ENCODE measurements at places on chromosomes 4 and X.

- DNase-seq = no peak
Measured at GRCh38 chrX:152074163-152074562, 64.2 kb downstream of the MAGEA10 start.

DNA sequence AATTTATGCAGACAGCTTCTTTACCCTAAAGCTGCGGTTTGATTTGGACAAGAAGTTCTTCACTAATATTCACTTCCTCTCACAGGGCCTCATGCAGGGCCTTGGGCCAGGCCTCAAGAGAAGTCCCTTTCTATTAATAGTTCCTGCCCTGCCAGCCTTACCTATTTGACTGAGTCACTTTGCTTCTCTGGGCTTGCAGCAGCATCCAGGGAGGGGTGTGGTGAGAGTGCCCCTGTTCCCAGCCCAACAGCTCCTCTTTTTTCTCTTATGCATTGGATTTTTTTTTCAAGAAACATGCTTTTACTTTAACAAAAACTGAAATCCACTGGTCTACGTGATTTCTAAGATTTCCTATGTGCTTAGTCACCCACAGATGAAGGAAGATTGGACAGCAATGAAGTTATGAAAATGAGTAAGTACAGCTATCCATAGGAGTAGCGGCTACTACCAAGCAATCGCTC is 26.7 kb downstream of the FAM156B start:
- peak; percentile 12 for DNase-seq

DNA sequence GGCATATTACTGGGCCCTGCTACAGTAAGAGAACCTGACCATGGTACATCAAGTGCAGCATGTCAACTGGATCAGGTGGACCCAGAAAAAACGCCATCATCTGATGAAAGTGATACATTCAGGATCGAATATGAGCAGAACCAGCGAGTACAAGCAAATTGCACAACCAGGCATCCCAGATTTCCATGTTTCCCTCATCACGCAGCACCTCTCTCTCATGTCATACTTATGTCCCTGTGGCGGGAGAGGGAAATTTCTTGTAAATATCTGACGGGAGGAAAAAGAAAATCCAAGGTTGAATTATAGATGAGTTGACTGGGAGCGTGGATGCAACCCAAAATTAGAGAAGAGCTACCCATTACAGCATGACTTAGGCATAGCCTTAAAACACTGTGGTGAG is 608.5 kb upstream of the FAT1 start:
- no peak for DNase-seq

DNA sequence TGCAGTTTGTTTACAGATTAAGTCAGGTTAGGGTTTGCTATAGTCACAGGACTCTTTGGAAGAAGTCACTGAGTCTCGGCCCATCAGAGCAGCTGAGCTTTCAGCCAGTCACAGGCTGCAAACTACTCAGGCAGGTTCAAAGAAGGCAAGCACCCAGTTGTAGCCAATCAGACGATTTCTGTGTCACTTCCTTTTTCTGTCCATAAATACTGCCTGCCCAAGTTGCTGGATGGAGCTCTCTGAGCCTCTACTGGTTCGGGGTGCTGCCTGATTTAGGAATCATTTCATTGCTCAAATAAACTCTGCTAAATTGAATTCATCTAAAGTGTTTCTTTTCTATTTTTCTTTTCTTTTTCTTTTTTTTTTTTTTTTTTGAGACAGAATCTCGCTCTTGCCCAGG is 7.3 kb upstream of the SH3BP2 start:
- DNase-seq = no peak

DNA sequence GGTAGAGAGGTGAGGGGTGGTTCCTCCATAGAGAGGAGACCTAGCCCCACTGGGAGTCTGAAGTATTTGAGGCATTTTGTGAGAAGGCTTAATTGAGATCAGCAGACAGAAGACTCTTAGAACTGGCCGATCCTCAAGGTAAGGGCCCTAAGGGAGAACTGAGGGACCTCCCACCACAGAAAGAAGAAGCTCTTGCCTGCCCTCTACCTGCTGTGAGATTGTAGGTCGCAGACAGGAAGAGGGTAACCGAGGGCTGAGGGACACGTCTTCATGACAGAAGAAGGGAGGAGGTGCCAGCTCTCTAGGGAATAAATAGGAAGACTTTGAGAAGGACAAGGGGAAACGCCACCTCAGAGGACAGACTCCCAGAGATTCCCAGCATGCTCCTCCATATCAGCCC is 24.1 kb upstream of the MAGEC1 start:
- DNase-seq = no peak

- DNase-seq = no peak
Measured at GRCh38 chrX:115589419-115589818, 28.4 kb downstream of the PLS3 start.

- peak; percentile 76 for DNase-seq
Measured at GRCh38 chr4:95548738-95549245, at the start of gene UNC5C. Gene UNC5C, minus strand, starts transcription at chr4:95548973.

DNA sequence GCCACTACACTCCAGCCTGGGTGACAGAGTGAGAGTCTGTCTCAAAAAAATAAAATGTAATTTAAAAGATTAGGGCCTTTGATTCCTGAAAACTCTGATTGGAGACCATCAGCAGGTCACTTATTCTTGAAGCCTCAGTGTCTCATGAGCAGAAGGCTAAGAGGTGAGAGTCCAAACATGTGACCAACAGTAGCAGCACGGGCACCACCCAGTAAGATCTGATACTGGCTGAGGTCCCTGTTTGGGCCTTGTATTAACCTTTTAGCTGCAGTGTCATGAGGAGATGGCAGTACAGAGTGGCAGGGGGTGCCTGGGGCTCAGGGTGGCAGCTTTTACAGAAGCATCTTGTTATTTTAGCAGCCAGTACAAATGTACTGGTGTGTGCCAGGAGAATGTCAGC is 89.3 kb downstream of the FHDC1 start:
- DNase-seq = no peak

GRCh38 chr4:141133146-141133998 is at the start of gene RNF150:
Gene RNF150, minus strand, starts transcription at chr4:141133469.
- peak; percentile 81 for DNase-seq

DNA sequence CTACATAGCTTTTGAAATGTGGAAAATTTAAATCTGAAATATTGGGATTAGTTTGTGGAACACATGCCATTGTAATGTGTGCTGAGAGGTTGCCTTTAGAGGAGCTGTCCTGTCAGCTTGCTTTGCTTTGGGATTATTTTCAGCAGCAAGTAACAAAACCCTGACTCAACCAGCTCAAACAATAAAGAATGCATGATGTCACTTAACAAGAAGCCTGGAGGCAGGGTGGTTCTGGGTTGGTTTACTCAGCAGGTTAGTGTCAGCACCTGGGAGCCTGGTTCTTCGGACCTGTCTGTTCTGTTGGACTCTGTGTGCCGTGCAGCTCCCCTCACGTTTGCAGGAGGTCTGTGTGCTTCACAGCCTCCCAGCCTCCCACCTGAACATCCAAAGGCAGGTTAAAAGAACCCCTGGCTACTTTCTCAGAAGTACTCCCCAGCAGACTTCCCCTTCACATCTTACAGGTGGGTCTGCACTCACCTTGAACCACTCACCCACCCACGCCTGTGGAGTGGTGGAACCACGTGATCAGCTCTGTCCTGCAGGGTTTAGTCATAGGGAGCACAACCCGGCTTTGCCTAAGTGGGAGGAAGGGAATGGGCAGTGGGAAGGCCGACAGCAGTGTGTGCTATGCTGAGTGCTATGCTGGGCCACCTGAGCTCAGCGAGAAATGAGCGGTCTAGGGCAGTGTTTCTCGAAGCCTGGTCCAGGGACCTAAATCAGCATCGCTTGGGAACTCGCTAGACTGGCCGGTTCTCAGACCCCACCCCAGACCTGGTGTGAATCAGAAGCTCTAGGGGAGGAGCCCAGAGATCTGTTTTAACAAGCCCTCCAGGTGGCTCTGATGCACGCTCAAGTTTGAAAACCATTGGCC is 20.4 kb downstream of the TMEM131L start:
- peak; percentile 80 for DNase-seq

- peak; percentile 21 for DNase-seq
Measured at GRCh38 chr4:73481358-73481757, at the start of gene AFM. Gene AFM, plus strand, starts transcription at chr4:73481745. Its CDS starts 31 bp downstream, at chr4:73481776.

DNA sequence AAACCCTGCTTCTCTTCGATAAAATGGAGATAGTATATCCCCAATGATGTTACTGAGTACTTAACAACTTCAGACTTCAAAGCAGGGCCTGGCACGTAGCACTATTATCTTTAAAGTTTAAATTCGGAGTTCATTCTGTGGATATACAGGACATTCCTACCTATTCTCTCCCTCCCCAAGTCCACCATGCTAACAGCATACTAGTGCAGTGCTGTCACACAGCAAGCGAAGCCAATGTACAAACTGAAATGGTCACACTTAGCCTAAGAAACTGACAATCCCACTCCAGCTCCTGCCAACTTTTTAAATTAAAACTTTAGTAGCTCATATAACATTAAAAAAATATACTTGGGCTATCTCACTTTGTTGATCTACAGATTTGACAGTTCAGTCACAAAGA is 1.2 kb upstream of the DNAJB14 start:
- no peak for DNase-seq

DNA sequence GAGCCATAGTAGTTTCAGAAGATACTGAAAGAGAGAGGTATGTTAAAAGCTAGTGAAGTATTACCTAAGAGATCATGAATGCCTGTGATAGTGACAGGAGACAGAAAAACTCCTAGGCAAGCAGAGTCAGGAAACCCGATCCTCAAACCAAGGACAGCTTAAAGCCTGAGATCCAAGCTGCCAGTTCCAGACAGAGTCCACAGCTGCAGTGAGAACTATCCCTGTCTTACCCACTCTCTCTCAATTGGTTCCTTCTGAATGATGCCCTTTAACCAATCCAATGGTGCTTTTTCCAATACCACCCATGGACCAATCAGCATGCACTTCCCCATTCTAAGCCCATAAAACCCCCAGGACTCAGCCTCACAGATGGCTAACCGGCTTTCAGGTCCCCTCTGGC is 90.4 kb upstream of the PCDH10 start:
- no peak for DNase-seq
